HS-5 (cell line): ENCODE measurements at places on chromosomes 2 and 18.

DNA sequence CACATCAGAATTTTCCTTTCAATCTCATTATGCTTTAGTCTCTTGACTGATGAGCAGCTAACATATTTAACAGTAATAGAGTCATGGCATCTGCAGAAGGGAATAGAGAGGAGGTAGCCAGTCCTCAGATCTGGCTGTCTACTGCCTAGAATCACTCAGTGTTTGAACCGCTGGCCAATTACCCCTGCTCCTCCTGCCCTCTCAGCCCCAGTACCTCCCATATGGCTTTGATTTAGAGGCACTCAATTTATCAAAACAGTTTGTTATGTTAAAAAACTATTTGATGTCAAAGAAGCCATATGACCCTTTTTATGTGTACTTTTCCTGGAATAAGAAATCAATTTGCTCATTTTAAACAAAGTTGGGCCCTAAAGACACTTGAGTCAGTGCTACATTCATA, 355.2 kb downstream of the CMPK2 start:
- no peak for DNase-seq

- no peak for DNase-seq
Measured at GRCh38 chr2:125710561-125710960, 945.4 kb upstream of the GYPC start.

GRCh38 chr2:226312155-226312554, 487.5 kb downstream of the IRS1 start:
- no peak for DNase-seq

GRCh38 chr2:236510034-236510433, 59.6 kb upstream of the ACKR3 start:
- no peak for DNase-seq

DNA sequence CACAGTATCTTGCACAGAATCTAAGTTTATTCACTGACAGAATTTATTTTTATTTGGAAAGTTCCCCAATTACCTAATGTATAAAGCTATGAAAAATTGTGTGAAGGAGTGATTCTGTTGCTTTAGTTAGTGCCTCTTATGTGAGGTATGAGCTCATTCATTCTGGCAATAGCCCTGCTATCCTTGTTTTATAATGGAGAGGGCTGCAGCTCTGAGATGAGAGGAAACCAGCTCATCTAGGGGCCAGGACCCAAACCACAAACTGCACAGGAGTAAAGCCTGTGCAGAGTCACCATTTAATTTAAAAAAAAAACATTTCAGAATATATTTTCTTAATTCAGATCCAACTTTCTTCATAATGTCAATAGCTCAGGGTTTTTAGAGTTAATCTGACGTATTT, 383.0 kb downstream of the TMEM182 start:
- no peak for DNase-seq

DNA sequence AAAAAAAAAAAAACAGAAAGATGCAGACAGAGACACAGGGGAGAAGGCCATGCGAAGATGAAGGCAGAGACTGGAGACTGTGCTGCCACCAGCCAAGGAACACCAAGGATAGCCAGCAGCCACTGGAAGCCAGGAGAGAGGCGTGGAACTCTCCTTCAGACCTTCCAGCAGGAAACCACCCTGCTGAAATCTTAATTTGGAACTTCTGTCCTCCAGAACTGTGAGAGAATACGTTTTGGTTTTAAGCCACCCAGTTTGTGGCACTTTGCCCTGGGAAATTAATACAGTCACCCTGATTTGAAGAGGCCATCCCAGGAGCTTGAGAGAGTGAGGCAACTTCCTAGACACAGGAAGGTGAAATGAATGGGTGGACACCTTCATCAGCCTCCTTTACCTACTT, 93.7 kb downstream of the IRS1 start:
- DNase-seq: no peak

- no peak for DNase-seq
Measured at GRCh38 chr2:7771781-7772180, 854.6 kb downstream of the RNF144A start.
